Activated T-cell treated with anti-CD3 and anti-CD28 coated beads, Interleukin-2, amount 50 U/mL, for 72 hours (primary cell): ENCODE measurements at places on chromosomes 5 and 9. TPM values are rescaled to one million over a fixed set of nuclear protein-coding genes. Genes with fewer than 3 reads are reported as not detected.

Gene PCDHB3
- not detected for total RNA-seq

Gene FGD3
- total RNA-seq, result 66.2 TPM

Gene FBLL1
- total RNA-seq, result 1.6 TPM

Gene ENHO
- total RNA-seq, result not detected

Gene S1PR3
- 0.48 TPM for total RNA-seq

Gene PCDHGA3
- 0.12 TPM for total RNA-seq

DNA sequence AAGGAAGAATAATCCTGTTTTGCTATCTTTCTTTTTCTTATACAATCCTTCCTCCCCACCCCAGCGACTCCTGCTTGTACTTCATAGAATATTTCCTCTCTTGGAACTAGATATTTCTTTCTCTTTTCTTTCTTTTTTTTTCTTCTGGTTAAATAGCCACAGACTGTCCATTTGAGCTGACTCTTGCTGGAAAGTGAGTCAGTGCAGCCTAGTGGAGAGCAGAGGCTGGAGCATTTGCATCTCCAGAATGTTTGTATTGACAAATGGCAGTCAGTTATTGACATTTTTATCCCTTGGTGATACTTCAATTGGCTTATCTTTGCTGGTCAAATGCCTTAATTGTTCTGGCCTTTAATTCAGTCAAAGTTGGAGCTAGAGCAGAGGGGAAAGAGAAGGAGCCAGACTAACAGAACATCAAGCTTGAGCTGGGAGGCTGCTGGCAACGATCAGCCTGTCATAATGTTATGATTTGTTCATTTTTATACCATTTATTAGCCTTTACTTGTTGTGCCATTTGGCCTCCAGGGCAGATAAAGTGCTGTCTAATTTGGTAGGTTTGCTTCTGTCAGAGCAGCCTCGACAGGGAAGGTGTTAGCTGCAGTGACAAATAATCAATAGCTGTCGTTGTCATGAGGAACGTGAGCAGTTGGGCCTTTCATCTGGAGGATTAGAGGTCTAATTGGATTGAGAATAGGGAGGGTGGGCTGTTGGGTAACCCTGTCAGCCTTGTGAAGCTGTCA, 69.0 kb downstream of the INVS start:
- H3K27ac ChIP-seq, result no peak overlapping the region
- no peaks in the 10 kb centered on the region for H3K27me3 ChIP-seq
- peaks cover 11% of the 10 kb centered on the region for H3K36me3 ChIP-seq

- peak; percentile 67 for DNase-seq
- H3K27me3 ChIP-seq, result peaks cover 34% of the 10 kb centered on the region
- H3K27ac ChIP-seq, result no peak overlapping the region
- no peaks in the 10 kb centered on the region for H3K36me3 ChIP-seq
Observed at GRCh38 chr9:91775011-91775707, 174.9 kb downstream of the ROR2 start.

DNA sequence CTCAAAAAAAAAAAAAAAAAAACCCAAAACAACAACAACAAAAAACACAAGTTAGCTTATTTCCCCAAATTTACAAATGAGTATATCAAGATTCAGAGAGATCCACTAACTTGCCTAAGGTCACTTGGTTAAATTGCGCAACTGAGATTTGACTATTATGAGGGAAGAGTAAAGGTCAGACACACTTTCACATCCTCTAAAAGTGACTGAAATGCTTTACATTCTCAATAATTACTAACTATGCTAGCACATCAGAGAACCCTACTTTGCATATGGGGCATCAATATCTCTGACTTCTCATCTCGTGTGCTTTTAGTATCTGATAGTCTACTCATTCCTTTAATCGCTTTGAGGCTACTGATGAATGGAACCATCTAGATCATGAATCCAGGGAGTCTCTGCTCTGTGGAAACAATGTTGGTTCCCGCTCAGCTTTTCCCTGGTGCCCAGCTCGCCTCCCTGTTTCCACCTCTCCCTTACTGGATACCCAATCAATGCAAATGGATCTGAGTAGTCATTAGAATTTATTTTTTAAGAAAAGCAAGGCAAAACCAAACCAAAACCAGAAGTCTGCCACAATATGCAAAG, 182.1 kb upstream of the TRIM32 start:
- H3K27me3 ChIP-seq, result no peaks in the 10 kb centered on the region
- H3K4me3 ChIP-seq, result no peak overlapping the region
- H3K4me1 ChIP-seq, result no peaks in the 10 kb centered on the region
- H3K36me3 ChIP-seq, result no peaks in the 10 kb centered on the region
- no peak for DNase-seq
- H3K27ac ChIP-seq, result no peak overlapping the region

DNA sequence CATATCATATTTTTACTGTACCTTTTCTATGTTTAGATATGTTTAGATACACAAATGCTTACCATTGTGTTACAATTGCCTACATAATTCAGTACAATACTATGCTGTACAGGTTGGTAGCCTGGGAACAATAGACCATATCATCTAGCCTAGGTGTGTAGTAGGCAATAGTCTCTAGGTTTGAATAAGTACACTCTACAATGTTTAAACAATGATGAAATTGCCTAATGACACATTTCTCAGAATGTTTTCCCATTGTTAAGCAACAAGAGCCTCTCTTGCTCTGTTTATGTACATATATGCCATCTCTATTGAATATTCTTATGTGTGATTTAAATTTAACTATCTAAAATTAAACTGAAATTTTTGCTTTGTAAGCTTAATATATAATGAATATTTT, 209.6 kb upstream of the ST8SIA4 start:
- H3K27me3 ChIP-seq, result peaks cover 8% of the 10 kb centered on the region
- H3K4me1 ChIP-seq, result no peaks in the 10 kb centered on the region
- DNase-seq, result no peak
- no peak overlapping the region for H3K4me3 ChIP-seq
- no peaks in the 10 kb centered on the region for H3K36me3 ChIP-seq

GRCh38 chr9:105994970-105995369, 300.6 kb downstream of the TMEM38B start:
- no peak overlapping the region for H3K27ac ChIP-seq
- no peak overlapping the region for H3K4me3 ChIP-seq
- no peaks in the 10 kb centered on the region for H3K36me3 ChIP-seq
- H3K27me3 ChIP-seq, result peaks cover 5% of the 10 kb centered on the region
- no peak for DNase-seq

GRCh38 chr5:149719666-149720065, 10.4 kb upstream of the PPARGC1B start:
- H3K27me3 ChIP-seq, result peaks cover 7% of the 10 kb centered on the region
- H3K36me3 ChIP-seq, result no peaks in the 10 kb centered on the region
- H3K4me3 ChIP-seq, result no peak overlapping the region

DNA sequence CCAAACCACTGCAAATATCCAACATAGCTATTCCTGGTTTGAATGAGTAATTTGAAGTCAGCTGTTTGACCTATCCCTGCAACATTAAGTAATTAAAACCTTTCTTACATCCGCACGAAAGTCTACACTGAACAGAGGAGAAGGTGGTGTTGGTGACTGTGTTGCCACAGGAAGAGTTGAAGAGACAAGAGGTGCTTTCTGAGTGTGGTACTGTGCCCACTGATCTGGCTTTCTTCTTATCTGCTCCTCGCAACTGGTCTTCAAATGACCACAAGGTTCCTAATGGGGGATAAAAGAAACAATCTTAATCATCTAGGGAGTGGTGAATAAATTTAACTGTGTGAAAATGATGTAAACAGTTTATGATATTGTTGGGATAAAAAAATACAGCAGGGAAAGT, 29.4 kb upstream of the PDCL start:
- H3K27me3 ChIP-seq, result no peaks in the 10 kb centered on the region
- DNase-seq, result no peak
- no peaks in the 10 kb centered on the region for H3K4me1 ChIP-seq
- peaks cover 12% of the 10 kb centered on the region for H3K36me3 ChIP-seq

DNA sequence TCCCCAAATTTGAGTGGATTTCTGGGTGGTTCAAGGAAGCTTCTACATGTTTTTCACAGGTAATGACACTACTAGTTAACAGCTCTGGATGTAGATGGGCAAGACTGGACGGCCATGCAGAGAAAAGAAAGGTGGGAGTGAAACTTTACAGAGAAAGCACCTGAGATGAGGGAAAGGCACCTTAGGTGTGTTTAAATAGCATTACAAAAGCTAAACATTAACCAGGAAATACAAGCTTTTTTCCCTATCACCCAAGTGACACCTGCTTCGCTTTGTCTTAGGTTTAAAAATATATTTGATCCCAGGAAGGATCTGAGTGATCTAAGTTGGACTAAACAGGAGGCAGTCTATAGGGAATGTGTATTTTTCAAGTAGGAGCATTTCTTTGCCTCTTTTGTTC, 8.3 kb downstream of the C9orf152 start:
- peaks cover 8% of the 10 kb centered on the region for H3K27me3 ChIP-seq
- H3K4me1 ChIP-seq, result no peaks in the 10 kb centered on the region
- DNase-seq, result no peak
- no peaks in the 10 kb centered on the region for H3K36me3 ChIP-seq

DNA sequence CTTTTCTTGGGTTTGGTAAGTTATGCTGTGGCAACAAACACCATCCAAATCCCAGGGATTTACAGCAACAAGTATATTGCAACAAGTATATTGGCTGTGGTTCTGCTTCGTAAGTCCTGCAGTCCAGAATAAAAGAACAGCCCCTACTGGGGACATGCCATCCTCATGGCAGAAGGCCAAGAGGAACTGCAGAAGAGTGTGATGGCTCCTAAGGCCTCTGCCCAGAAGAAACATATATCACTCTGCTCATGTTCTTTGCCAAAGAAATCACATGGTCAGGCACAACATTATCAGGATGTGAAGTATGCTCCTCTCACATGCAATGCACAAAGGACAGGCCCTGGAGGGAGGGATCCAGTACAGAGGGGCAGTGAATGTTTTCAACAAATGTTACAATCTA, 159.6 kb upstream of the TAS2R1 start:
- no peaks in the 10 kb centered on the region for H3K36me3 ChIP-seq
- no peaks in the 10 kb centered on the region for H3K4me1 ChIP-seq
- H3K27me3 ChIP-seq, result no peaks in the 10 kb centered on the region
- no peak for DNase-seq
- H3K27ac ChIP-seq, result no peak overlapping the region

DNA sequence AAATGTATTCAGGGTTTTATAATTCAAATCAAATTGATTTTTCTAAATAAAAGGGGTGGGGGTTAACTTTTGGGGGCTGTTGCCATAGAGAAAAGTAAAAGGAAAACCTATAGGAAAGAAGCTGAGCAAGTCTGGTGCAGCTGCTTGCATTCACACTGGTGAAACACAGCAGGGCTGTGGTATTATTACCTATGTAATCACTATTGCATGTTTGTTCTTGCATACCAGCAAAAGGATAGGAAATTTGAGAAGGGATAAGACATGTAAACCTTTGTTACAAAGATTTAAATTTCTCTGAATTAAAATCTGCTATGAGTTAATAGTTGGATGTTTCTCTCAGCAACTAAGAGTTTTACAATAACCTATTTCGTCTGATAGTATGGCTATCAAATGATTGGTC, 346.7 kb downstream of the EFNA5 start:
- no peak overlapping the region for H3K27ac ChIP-seq
- no peak overlapping the region for H3K4me3 ChIP-seq
- H3K27me3 ChIP-seq, result no peaks in the 10 kb centered on the region
- no peaks in the 10 kb centered on the region for H3K36me3 ChIP-seq
- no peaks in the 10 kb centered on the region for H3K4me1 ChIP-seq
- no peak for DNase-seq

- DNase-seq, result no peak
- no peaks in the 10 kb centered on the region for H3K36me3 ChIP-seq
- no peak overlapping the region for H3K27ac ChIP-seq
- H3K4me1 ChIP-seq, result no peaks in the 10 kb centered on the region
- no peak overlapping the region for H3K4me3 ChIP-seq
Observed at GRCh38 chr5:113035096-113035495, 58.5 kb downstream of the DCP2 start.

- no peaks in the 10 kb centered on the region for H3K27me3 ChIP-seq
- no peak for DNase-seq
- peaks cover 5% of the 10 kb centered on the region for H3K36me3 ChIP-seq
Observed at GRCh38 chr5:80744149-80744548, 89.4 kb upstream of the DHFR start.

DNA sequence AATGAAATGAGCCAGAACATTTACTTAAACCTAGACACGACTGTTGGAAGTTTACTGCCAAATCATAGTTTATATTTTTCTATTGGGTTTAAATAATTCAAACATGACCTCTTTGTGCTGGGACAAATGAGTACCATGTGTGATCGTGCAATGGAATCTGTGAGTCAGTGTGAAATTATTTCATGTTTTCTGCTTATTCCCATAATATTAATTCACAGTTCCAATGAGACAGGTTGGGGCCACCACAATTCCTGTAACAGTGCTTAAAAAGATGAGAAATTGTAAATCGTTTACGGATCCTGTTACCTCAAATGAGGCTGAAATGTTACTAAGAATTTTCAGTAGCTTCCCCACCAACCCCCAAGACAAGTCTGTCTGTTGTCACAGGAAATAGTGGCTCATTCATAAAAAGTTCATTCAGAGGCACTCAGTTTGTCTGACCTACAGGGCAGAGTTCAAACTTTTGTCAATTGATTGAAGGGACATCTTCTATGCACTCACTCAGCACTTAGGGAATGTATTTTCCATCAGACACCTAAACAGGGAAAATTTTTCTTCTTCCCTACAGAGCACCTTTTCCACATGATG, 563.9 kb upstream of the ADAMTS16 start:
- no peak for DNase-seq
- H3K27me3 ChIP-seq, result no peaks in the 10 kb centered on the region
- no peak overlapping the region for H3K4me3 ChIP-seq
- peaks cover 3% of the 10 kb centered on the region for H3K36me3 ChIP-seq
- H3K27ac ChIP-seq, result no peak overlapping the region
- no peaks in the 10 kb centered on the region for H3K4me1 ChIP-seq

DNA sequence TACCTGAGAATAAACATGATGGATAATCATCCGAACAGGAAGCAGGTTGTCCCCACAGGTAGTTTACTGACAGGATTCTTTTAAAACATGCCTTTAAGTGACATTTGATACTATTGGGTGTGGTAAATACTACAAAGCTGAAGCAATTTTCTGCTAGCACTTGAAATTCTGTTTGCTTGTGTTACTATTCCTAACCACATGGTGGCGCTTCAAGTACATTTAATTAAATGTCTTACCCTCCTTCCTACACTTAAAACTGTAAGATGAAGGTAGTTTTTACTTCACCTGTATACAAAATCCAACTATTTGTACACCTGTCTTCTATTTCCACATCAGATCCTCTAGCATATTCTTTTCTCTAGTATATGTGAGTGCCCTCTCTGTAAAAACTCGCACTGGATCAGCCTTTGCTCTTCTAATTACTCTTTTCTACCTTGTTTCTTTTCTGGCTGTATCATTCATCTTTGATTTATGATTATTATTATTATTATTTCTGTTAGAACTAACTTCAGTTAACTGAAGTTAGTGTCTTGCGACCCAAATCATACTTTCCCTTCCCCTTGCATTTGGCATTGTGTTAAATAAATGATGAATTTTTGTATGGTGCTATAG, 18.4 kb downstream of the SLC25A46 start:
- no peaks in the 10 kb centered on the region for H3K27me3 ChIP-seq
- no peak overlapping the region for H3K27ac ChIP-seq
- peak; percentile 45 for DNase-seq
- H3K36me3 ChIP-seq, result peaks cover 5% of the 10 kb centered on the region
